ENCODE measurements at places on chromosomes 2 and 18.

GRCh38 chr18:63882333-63883141 is 5.0 kb upstream of the SERPINB2 start:
- no peak for DNase-seq

DNA sequence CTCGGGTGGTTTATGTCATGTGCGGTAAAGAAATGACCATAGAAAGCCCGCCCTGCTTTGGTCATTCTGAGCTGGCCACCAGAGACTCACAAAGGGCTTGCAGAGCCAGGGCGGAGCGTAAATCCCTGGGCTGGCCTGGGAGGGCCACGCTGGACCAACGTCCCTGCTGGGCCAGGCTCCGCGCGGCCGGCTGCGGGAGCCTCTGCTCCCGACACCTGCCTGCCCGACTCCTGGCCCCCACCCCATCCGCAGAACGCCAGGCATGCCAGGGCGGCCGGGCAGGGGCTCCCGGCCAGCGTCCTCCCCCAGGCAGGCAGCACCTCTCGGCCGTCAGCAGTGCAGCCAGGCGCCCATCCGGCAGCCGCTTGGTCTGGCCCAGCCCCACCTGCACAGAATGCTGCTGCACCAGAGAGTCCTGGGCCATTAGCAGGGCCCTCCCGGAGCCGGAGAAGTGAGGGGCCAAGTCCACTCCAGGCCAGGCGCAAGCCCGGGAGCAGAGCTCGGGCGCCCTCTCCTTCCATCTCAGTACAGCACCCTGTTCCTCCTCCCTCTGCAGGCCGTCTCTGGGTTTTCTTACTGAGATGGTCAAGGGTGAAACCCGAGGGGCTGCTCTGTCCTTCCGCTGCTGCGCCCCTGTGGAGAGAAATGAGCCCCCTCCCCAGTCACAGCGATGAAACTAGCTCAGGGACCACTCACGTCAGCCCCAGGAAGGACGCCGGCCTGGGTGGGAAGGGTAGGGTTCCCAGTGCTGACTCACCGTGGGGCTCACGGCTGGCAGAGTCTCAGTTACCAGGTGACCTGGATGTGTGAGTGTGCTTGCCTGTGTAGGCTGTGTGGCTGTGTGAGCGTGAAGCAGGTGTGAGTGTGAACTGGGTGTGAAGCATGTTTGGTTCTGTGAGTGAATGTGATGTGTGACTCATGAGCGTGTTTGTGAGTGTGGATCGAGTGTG is 83.3 kb downstream of the PTGR3 start:
- no peak for DNase-seq

DNA sequence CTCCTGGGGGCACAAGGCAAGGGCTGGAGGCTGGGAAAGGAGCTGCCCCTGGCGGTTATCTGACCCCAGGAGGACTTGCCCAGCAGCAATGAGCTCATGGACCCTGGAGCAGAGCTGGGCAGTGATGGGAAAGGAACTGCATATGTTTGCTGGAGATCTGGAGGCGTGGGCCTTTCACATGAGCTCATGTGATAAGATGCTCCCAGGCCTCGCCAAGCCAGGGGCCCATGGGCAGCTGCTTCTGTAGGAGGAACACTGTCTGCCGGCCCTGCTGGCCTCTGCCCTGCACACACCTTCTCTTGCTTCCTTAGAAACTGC is 9.0 kb upstream of the NPPC start:
- DNase-seq: no peak

GRCh38 chr2:176526995-176527901 is 258.0 kb downstream of the MTX2 start:
- DNase-seq: no peak

DNA sequence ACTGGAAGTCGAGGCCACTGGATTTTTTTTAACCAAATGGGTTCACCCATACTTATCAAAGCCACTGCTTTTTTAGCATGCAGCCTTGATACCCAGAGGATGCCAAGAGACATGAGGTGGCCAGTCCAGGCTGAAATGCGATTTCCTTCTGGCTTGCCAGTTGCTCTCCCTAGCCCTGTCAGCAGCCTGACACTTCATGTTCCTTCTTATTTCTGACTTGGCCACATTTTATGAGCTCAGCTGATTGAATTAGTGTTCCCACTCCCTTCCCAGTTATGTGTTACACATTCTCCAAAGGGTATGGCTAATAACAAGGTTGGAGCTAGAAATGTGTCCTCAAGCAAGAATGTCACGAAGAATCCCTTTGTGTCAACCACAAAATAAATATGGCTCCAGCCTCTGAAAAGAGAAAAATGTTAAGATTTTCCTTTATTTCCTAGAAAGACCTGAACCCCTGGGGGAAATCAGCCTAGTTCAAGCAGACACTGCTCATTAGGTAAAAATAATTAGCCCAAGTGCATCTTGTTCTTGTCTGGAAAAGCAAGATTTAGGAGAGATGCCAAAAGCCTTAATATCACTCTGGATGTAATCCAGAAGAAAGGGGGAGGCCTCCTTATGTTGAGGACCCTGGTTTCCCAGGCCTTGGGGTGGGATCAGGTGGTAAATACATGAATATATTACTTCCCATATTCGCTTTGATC is 121.7 kb upstream of the TACR1 start:
- no peak for DNase-seq

DNA sequence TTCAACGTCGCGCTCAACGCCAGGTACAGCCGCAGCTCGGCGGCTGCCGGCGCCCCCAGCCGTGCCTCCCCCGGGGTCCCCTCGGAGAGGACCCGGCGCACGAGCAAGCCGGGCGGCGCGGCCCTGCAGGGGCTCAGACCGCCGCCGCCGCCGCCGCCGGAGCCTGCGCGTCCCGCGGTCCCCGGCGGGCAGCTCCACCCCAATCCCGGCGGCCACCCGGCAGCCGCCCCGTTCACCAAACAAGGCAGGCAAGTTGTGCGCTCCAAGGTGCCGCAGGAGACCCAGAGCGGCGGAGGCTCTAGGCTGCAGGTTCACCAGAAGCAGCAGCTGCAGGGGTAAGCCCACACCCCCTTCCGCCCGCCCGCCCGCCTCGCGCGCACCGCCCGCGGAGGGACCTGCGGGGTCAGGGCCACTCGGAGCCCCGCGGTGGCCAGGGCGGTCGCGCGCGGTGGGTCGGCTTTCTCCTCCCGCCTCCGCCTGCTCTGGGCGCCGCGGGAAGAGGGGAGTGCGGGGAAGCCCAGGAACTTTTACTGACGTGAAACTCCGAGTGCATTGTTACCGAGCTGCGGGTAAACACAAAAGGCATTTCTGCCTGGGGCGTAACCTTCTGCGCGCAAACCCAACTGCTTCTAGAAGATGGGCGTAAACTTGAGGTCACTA is 861 bp downstream of the LTBP1 start:
- DNase-seq: peak; percentile 2

All from CD4-positive, alpha-beta T cell treated with Interleukin-6 at 100 ng/mL for 8 hours (primary cell).